Retina (tissue), 1 donor: ENCODE measurements at places on chromosomes 5 and 9.
A peak's percentile ranks its signal among the peaks of the same experiment; 100 is the strongest.

DNA sequence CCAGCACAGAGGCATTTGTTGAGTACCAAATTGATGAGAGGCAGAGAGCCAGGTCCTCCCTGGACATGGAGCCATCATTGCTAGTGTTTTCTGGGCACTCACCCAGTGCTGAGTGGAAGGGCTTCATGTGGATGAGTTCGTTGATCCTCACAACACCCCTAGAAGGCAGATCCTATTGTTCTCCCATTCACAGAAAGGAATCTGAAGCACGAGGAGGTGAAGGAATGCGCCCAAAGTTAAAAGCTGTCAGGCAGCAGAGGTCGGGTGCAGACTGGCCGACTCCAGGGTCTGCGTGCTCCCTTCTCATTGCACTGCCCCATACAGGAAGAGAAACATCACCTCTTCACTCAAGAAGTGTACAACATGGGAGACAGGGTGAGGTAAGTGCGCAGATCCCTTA, 153.5 kb upstream of the TNPO1 start:
- no peak for DNase-seq

DNA sequence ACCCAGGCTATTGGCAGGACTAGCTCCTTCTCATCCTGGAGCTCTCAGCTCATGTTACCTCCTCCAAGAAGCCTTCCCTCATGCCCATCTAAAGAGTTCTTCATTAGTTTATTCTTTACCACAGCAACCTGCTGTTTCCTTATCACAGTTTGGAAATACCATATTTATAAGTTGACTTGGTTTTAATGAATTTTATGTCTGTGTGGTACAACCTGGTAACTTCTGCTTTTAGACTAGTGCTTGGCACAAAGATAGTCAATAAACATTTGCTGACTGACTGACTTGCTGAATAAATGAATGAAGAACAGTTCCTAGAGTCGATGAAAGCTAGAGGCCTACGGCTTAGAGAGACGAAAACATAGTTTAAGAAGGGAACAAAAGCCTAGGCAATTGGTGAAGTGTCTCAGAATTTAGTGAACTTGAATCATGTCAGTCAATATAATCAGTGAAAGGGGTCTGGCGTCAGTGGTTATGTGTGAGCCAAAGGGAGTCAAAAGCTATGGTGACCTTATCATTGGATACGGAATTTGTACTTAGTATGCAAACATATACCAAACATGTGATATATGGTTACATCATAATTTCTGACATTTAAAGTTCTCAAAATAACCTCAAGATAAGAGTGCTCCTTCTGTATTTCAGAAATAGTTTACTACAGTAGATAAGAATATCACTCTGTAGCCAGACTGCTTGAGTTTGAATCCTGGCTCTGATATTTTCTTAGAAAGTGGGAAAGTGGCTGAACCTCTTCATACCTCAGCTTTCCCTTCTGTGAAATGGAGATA, 239.5 kb downstream of the MCTP1 start:
- DNase-seq, result no peak

DNA sequence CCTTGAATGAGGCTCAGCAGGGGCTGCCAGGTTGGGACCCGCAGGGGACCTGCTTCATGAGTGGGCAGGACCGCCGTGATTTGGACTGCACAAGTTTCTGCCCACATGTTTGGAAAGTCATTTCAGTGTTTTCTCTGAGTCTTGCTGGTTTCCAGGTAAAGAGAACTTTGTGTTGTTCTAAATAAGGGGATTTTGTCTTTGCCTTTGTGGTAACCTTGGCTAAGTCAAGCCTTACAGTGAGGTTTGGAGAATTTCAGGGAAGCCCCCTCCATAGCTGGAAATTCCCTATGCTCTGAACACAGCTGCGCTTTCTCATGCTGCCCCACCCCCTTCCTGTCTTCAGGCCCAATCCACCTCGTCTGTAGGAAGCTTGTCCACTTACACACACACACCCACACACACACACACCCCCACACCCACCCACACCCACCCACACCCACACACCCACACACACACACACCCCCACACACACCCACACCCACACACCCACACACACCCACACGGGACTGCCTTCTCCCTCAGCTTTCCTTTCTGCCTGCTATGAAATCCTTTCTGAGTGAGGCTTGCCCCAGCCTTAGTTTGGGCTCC, 270.1 kb downstream of the HSPA4 start:
- no peak for DNase-seq

GRCh38 chr5:109823597-109823996, 133.9 kb downstream of the MAN2A1 start:
- DNase-seq, result no peak

- no peak for DNase-seq
Observed at GRCh38 chr5:65050140-65050539, 281.4 kb downstream of the CWC27 start.

- no peak for DNase-seq
Observed at GRCh38 chr5:42360056-42360455, 63.2 kb upstream of the GHR start.

DNA sequence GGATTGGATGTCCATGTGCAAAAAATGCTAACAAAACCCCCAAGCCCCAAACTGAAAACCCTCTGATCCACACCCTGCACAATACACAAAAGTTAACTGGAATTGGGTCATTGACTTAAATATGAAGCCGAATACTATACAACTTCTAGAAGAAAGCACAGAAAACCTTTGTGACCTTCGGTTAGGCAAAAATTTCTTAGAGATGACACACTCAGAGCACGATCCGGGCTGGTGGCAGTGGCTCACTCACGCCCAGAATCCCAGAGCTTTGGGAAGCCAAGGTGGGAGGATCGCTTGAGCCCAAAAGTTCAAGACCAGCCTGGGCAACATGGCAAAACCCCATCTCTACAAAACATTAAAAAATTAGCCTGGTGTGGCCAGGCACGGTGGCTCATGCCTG, 1.8 kb upstream of the DIPK1B start:
- DNase-seq, result no peak

DNA sequence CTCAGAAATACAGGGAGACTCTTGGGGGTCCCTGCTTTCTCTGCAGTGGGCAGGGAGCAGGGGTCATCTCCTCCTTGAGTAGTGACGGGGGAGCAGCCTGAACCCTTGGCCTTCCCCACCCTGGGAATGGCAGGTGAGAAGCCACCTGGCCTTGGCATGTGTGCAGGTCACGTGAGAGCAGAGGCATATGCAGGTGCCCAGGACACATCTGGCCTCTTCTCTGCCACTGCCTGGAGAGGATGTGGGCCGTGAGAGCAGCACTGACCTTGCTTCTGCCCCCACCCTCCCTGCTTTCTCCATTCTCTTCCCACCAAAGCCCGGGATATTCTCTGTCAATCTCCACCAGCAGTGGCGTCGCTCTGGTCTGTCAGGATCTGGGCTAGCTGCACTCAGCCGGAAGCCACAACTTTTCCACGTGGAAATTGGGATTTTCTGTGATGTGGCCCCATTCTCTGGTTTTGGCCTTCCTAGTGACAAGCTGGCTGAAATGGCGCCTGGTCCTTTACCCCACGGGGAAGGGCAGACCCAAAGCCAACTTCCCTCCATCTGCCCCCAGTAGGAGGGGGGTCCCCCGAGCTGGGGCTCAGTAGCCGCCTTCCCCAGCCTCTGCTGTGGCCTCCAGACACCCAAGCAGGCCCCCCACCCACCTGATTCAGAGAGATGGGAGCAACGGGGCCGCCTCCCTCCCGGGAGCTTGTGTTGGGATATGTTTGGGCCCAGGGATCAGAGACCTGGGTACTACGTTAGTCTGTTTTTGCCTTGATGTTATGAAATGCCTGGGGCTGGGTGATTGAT, 70.4 kb upstream of the FCN1 start:
- peak; percentile 1 for DNase-seq

DNA sequence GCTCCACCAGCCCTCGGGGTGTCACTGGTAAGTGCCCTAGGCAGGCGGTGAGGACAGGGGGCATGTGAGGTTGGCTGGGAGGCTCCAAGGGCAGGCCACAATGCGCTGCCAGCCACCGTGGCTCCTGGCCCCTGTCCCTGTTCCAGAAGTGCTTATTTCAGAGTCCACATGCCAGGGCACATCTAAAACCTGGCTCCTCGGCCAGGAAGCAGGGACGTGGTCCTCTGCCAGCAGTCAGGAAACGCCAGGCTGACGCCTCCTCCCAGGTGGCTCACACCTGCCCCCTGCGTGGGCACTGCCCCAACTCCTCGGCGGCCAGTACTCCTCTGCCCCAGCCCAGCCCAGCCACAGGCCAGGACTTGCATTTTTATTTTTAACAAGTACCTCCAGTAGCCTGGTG, 68.5 kb downstream of the SECISBP2 start:
- DNase-seq, result no peak

GRCh38 chr9:105188746-105189145, 55.7 kb upstream of the SLC44A1 start:
- no peak for DNase-seq

- DNase-seq, result no peak
Observed at GRCh38 chr5:158124606-158125316, 265.8 kb upstream of the CLINT1 start.

- DNase-seq, result no peak
Observed at GRCh38 chr5:167579693-167580055, 711.8 kb upstream of the WWC1 start.

DNA sequence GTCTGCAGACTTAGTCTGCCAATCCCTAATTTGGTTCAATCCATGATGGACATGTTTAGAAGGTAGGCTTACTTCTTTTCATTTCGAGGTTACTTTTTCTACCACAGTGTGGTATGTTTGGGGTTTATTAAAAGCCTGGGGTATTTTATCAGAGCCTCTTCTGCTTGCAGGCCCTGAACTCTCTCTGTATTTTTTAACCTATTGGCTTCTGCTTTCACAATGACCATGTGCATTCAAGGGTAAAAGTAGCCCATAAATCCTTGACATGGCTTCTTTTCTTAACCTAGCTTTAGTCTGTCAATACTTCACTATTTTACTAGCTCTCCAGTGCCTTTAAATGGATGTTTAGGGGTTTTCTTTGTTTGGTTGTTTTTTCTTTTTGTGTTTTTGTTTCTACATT, 286.6 kb downstream of the FER start:
- no peak for DNase-seq

DNA sequence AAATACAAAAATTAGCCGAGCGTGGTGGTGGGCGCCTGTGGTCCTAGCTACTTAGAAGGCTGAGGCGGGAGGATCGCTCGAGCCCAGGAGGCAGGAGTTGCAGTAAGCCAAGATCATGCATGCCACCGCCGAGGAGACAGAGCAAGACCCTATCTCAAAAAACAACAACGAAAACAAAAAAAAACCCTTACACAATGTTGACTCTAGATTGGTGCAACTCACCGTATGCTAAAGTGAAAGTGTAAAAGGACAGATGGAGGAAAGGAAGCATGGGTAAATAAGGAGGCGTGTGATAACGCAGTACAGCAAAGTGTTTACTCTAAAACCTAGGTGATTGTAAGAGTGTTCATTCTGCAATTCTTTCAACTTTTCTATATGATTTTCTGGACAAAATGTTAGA, 15.9 kb upstream of the RUFY1 start:
- DNase-seq, result no peak

- peak; percentile 93 for DNase-seq
Observed at GRCh38 chr9:112750016-112750763, at the start of gene SNX30. Gene SNX30 (plus strand): TSS chr9:112750760. CDS start chr9:112751002, 242 bp downstream.

- peak; percentile 47 for DNase-seq
Observed at GRCh38 chr5:125011419-125011818, 265.0 kb upstream of the ZNF608 start.

DNA sequence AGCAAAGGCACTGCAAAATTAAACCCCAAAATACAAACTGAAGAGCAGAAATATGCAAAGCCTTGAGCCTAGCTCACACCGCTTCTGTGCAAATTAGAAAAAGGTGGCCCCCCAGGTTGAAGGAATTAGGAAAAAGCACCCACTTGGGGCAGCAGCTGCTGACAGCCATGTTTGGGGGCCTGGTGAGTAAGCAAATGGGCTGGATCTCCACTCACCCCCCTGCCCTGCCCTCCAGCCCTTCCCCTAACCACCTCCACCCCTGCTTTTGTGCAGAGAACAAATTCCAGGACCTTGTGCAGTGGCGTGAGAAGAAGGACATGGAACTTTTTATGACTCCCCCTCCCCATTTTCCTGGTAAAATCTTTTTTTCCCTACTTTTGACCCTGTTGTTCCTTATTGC, 92.0 kb upstream of the DNAH5 start:
- no peak for DNase-seq

DNA sequence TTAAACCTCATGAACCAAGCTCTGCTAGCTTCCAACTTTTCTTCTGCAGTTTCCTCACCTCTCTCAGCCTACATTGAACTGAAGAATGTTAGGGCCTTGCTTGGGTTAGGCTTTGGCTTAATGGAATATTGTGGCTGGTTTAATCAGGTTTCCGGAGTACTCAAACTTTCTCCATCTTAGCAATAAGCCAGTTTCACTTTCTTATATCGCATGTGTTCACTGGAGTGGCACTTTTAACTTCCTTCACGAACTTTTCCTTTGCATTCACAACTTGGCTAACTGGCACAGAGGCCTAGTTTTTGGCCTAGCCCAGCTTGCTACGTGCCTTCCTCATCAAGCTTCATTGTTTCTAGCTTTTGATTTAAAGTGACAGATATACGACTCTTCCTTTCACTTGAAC, 81.0 kb upstream of the MAST4 start:
- no peak for DNase-seq

GRCh38 chr5:35826056-35826455, 30.6 kb upstream of the IL7R start:
- no peak for DNase-seq

GRCh38 chr9:4792054-4792571, 631 bp upstream of the RCL1 start:
- DNase-seq, result no peak

- DNase-seq, result no peak
Observed at GRCh38 chr9:8961186-8961851, 1161.7 kb upstream of the DMAC1 start.

DNA sequence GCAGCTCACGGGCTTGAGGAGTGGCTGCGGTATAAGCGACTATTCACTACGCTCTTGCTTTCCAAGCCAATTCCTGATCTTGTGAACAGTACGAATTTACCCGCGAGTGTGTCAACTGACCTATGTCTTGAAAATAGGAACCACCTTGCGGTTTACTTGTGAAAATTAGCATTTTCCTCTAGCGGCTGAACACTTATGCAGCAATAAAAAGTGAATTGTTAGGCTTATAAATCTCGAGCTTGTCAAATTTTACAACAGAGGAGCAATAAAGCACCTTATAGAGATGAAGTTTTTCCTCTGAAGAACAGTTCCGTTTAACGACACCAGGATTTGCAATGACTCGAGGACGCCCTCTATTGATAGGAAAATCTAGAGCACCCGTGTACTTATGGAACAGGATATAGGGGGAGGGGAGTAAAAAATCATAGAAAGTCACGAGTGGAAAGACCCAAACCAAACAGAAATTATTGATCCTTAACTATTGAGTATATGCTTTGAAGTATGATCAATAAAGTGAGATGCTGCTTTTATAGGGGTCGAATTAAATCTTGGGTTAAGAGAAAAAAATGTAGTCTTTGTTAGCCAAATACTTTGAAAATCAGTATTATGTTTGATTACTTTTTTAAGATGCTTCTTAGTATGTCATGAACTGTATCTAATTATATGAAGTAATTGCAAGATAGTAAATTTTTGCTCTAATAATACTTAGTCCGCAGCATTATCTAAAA, 1.9 kb upstream of the RGMB start:
- peak; percentile 85 for DNase-seq

DNA sequence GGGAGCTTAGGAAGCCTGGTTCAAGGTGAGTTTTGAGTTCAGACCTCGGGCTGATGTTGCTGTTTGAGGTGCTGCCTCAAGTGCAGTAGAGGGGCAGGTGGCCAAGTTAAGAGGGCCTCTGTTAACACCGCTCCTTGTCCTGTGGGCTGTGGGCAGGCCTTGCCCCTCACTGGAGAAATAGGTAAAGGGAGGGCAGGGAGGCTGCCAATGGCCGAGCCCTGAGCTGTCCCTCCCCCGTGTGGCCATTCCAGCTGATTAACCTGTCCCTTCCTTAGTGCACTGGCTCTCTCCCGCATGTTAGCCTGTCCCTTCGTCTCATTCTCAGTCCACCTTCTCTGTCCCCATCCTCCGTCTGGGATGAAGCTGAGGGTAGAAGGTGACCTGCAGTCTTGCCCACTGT, 21.4 kb downstream of the CNTFR start:
- DNase-seq, result no peak
